Kidney epithelial cell (primary cell): ENCODE measurements at places on chromosomes 13 and 19. TPM values are rescaled to one million over a fixed set of nuclear protein-coding genes. Genes with fewer than 3 reads are reported as not detected.

GRCh38 chr13:19592657-19593180 is 31.4 kb upstream of the TPTE2 start:
- DNase-seq: no peak

- no peak for DNase-seq
Measured at GRCh38 chr13:46914341-46914740, 17.5 kb upstream of the HTR2A start.

- no peak for DNase-seq
Measured at GRCh38 chr19:28400953-28401671, 811.8 kb downstream of the UQCRFS1 start.

- no peak for DNase-seq
Measured at GRCh38 chr13:32660227-32660626, 74.0 kb downstream of the PDS5B start.

- DNase-seq: no peak
Measured at GRCh38 chr19:44841231-44841630, 4.9 kb upstream of the NECTIN2 start.

DNA sequence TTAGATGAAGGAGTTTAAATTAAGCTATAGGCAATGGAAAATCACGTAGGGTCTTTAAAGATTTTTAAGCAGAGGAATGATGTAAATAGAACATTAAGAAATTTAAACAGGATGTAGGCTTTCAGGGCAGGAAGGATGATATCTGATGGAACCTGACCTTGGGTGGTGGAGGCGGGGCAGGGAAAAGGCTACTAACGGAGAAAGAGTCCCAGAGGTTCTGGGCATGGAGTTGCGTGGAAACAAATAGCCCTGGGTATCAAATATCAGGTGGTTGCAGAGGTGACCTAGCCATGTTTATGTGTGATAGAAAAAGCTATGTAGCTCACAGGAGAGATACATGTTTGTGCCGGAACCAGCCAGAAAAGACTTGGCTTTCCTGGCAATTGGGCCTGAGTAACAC is 7.8 kb upstream of the CDK8 start:
- DNase-seq: no peak

DNA sequence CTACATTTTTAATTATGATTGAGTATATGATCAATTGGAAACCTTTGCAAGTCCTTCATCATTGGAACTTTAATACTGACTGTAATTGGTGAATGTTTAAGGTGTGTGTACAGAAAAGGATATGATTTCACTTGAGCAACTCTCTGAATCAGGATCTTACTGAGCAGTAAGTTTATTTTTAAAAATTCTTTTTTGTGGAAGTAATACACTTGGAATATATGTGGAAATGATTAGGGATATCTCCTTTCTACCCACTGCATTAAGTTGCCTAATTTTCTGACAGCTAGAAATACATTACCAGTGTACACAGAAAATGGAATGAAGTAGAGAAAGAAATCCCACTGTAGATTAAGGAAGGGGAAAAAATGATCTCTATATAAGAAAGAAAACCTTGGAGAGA is 865.8 kb downstream of the PCDH9 start:
- no peak for DNase-seq

- no peak for DNase-seq
Measured at GRCh38 chr13:110294146-110294545, 12.8 kb downstream of the COL4A1 start.

DNA sequence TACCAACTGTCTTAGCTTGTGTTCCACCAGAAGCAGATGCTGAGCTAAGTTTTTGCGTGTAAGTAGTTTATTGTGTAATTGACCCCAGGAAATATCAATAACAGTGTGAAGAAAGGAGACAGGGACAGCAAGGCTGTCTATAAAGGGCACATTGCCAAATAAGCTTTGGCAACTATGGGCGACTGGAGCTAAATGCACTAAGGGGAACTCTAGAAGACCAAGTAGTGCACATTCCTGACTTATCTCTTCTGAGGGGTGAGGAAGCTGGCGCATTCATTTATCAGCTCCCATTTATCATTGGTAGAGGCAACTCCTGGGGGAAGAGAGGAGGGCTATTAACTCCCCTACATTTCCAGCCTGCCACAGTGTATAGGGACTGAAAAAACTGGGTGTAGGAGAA is 135.0 kb downstream of the DLEU7 start:
- DNase-seq: no peak

- no peak for DNase-seq
Measured at GRCh38 chr19:39317476-39317875, 3.2 kb downstream of the LRFN1 start.

DNA sequence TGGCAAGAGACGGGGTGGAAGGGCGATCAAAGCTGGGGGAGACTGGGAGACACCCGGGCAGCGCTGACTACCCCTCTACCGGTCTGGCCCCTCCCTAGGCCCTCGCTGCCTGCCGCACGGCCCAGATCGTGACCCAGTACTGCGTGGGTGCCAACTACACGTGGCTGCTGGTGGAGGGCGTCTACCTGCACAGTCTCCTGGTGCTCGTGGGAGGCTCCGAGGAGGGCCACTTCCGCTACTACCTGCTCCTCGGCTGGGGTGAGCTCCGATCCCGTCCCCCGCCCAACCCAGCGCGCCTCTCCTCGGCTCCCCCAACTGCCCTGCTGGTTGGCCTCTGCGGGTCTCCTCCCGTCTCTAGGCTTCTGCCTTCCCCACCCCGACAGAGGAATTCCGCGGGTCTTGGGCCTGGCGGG is 8.8 kb downstream of the GIPR start:
- no peak for DNase-seq

DNA sequence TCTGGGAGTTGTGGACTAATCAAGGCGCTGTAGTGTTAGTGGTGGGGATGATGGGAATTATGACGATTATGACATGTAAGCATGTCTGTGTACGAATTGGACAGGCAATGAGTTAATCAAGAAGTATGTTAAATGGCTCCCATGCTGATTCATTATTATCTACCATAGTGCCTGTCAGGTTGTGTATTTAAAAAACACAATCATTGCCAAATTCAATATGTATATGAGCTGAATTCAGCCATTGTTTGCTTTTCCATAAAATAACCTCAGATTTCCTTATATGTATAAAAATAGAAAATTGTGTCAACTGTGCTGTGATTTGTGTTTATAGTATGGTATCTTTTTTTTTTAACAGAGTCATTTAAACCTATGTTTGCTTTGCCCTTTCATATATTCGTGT is 37.1 kb downstream of the PCCA start:
- DNase-seq: no peak

DNA sequence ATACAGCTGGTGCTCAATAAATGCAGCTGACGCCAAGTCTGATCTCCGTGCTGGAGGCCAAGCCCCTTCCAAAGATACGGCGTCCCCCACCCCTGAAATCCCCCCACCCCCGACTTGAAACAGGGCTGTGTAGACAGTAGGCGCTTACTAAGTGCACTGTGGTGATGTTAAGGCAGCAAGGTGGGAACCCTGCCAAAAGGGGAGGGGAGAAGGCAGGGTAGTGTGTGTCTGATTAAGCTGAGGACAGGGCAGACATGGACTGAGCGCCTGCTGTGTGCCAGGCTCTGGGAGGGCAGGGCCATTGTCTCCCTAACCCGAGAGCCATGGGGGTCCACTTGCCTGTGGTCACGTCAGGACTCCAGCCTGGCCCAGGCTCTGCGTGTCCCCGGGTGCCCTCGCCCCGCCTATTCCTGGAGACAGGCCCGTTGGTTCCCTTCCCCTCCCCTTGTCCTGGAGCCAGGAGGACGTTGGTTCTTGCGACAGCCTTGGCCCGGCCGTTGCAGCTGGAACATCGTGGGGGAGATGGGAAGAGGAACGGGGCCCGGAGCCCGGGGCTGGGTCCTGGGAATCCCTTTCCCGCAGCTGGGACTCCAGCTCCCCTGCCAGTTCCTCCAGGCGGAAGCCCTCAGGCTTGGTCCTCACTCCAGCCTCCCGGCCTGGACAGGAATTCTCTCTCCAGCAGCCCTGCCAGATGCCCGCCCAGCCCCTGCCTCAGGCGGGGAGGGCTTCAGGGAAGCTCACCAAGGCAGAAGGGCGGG is 1.7 kb upstream of the ELANE start:
- DNase-seq: no peak

ZNF101 gene
- 4.9 and 5.3 TPM in 2 replicates for total RNA-seq

F10 gene
- total RNA-seq: 0.08 and 0.75 TPM in 2 replicates

C1QTNF9 gene
- not detected in 2 replicates for total RNA-seq

PCDH8 gene
- 0.04 and 0.14 TPM in 2 replicates for total RNA-seq
